Naive B cell (primary cell): ENCODE measurements at places on chromosomes 11 and 22. TPM values are rescaled to one million over a fixed set of nuclear protein-coding genes. Genes with fewer than 3 reads are reported as not detected.
A peak's percentile ranks its signal among the peaks of the same experiment; 100 is the strongest.

The ARHGAP20 gene
- polyA plus RNA-seq, result 0.44 TPM

The TSSC4 gene
- 54.7 TPM for polyA plus RNA-seq

GRCh38 chr11:21554284-21554683 is 638.6 kb upstream of the ANO5 start:
- no peak for DNase-seq
- no peaks in the 10 kb centered on the region for H3K36me3 ChIP-seq
- H3K27ac ChIP-seq, result no peak overlapping the region
- no peaks in the 10 kb centered on the region for H3K4me1 ChIP-seq
- no peaks in the 10 kb centered on the region for H3K27me3 ChIP-seq

The FGF19 gene
- not detected for polyA plus RNA-seq

- H3K4me3 ChIP-seq, result no peak overlapping the region
- H3K27me3 ChIP-seq, result peaks cover 28% of the 10 kb centered on the region
- H3K36me3 ChIP-seq, result no peaks in the 10 kb centered on the region
- DNase-seq, result no peak
Measured at GRCh38 chr11:44817207-44817949, 90.6 kb downstream of the TSPAN18 start.

The SLC22A9 gene
- not detected for polyA plus RNA-seq

- H3K36me3 ChIP-seq, result peaks cover 8% of the 10 kb centered on the region
- no peak overlapping the region for H3K4me3 ChIP-seq
- no peak overlapping the region for H3K27ac ChIP-seq
- no peak for DNase-seq
- no peaks in the 10 kb centered on the region for H3K27me3 ChIP-seq
- H3K4me1 ChIP-seq, result peaks cover 12% of the 10 kb centered on the region
Measured at GRCh38 chr22:46163557-46163888, 13.2 kb downstream of the PPARA start.

The NAALADL1 gene
- 19.4 TPM for polyA plus RNA-seq

DNA sequence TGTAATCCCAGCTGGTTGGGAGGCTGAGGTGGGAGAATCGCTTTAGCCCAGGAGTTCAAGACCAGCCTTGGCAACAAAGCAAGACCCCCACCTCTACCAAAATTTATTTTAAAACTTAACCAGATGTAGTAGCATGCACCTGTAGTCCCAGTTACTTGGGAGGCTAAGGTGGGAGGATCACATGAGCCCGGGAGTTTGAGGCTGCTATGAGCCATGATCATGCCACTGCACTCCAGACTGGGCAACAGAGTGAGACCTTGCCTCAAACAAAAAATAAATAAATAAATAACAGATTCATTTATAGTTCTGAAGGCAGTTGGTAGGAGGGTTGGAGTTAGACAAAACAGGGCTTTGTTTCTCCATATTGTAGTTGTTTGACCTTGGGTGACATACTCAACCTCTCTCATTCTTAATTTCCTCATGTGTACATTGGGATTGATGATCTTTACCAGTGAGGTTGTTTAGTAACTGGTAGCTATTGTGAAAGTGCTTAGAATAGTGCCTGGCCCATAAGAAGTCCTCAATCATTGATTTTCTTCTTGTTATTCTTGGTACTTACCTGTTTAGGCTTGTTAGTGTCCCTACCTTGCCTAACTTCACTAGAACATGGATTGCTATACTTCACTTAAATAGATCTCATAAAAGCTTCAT is 79.1 kb downstream of the EMSY start:
- no peak for DNase-seq
- H3K4me1 ChIP-seq, result no peaks in the 10 kb centered on the region
- no peak overlapping the region for H3K27ac ChIP-seq
- H3K36me3 ChIP-seq, result peaks cover 17% of the 10 kb centered on the region
- H3K27me3 ChIP-seq, result no peaks in the 10 kb centered on the region
- H3K4me3 ChIP-seq, result no peak overlapping the region

The BAD gene
- 53.4 TPM for polyA plus RNA-seq

DNA sequence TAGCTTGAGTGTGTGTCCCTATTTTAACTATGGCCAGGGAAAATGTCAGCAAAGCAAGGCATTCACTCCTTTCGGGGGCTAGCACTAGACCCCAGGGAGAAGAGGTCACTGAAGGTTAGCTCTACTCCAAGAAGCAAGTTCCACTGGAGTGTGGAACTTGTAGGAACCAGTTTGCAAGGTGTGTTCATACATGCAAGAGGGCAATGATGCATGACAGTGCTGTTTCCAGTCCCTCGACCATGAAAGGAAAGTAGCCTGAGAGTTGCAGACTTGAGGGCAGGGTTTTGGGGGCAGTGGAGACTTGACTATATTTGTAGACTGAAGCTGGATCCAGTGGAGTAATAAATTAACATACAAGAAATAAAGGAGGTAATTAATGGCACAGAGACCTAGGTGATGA is 21.6 kb upstream of the SLC36A4 start:
- H3K27me3 ChIP-seq, result peaks cover 11% of the 10 kb centered on the region
- no peak overlapping the region for H3K4me3 ChIP-seq
- no peaks in the 10 kb centered on the region for H3K36me3 ChIP-seq
- no peaks in the 10 kb centered on the region for H3K4me1 ChIP-seq
- H3K27ac ChIP-seq, result no peak overlapping the region

DNA sequence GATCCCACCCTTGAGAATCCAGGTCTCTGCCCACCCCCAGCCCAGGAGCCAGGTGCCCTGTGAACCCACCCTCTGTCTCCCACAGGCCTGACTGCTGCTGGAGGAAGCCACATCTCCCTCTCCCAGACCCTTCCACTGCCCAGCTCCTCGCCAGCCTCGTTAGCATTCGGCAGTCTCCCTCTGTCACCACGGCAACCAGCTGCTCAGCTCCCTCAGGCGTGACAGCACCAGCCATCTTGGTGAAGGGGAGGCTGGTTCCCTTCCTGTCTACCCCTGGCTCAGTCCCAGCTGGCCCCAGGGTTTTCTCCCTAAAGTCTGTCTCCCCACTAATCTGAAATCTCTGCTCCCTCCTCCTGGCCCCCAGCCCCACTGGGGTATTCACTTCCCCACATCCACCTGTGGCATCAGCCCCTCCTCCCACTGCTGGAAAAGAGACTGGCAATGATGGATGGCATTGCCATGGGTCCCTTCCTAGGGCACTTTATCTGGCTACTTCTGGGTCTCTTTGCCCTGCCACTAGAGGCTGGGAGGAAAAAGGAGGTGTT is 28.1 kb downstream of the NRXN2 start:
- H3K36me3 ChIP-seq, result no peaks in the 10 kb centered on the region
- H3K4me1 ChIP-seq, result peaks cover 28% of the 10 kb centered on the region
- peak overlapping the region; percentile 78 for H3K27ac ChIP-seq

- H3K36me3 ChIP-seq, result no peaks in the 10 kb centered on the region
- H3K27ac ChIP-seq, result no peak overlapping the region
- peaks cover 7% of the 10 kb centered on the region for H3K27me3 ChIP-seq
Measured at GRCh38 chr22:23062616-23063538, 7.4 kb upstream of the GNAZ start.

DNA sequence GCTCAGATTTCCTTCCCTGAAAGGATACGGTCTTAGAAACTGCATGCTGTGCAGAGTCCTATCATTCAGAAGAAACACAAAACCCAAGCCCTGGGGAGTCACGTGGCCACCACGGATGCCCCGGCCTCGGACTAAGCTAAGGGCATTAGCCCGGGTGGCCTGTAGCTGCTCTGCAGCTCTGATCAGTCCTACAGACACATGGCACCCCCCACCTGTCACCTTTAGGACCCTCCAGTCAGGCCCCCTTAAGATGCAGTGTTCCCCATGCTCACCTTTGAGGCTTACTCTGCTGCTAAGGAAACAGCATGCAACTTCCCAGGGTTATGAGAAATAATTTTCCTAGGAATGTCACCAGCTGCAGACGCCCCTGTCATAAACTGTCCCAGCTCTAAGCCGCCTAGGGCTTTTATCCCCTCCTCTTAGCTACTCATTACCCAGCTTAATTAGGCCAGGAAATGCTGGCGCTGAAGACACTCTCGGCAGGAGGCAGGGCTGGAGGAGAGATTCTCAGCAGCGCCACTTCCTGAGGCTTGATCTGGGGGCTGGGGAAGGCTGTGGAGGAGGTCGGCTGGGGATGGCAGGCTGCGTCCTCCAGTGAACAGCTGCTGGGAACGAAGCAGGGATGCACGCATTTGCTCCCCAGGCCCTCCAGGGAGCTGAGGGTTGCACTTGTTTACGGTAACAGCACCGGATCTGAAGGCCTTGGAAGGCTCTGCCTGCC is 47.2 kb upstream of the ADA2 start:
- no peaks in the 10 kb centered on the region for H3K36me3 ChIP-seq
- DNase-seq, result no peak
- peaks cover 11% of the 10 kb centered on the region for H3K4me1 ChIP-seq
- H3K27ac ChIP-seq, result no peak overlapping the region

DNA sequence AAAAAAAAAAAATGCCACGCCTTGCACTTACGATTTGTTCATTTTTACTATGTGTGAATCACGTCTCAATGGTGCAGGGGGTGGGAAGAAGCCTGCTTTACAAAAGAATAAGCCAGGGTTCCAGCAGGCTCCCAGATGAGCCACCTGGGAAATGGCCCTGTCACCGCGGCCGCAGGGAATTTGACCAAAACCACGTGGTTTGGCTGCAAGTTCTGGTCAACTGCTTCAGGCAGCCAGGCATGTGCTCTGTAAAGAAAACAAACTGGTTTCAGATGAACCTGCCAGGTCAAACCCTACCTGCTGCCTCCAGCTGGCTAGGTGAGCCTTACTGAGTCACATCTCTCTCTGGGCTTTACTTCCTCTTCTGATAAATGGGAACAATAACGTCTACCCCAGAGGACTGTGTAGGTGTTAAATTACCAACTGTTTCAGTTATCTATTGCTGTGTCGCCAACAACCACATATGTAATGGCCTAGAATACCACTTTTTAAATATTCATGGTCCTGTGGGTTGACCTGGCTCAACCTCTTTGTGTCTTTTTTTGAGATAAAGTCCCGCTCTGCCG is 30.5 kb upstream of the GCAT start:
- no peak overlapping the region for H3K4me3 ChIP-seq
- DNase-seq, result no peak
